ENCODE measurements at places on chromosomes 7 and 10.

GRCh38 chr10:122140941-122141623 lies 130.0 kb upstream of the BTBD16 start:
- no peak for DNase-seq

GRCh38 chr10:98331885-98332284 lies 63.9 kb upstream of the LOXL4 start:
- no peak for DNase-seq

DNA sequence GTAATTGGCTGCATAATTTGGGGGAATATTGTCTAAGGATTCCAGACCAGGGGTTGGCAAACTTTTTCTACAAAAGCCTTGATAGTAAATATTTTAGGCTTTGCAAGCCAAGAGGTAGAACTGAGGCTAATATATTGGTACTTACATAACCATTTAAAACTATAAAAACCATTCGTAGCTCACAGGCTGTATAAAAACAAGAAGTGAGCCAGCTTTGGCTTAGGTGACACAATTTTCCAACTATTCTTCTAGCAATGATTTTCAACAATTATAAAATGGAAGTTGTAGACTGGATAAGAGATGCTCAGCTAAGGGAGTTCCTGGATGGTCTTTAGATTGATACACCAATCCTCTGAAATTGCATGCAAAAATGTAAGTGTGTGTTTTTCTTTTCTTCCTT lies 1.4 kb downstream of the GPR141 start:
- DNase-seq: no peak

- no peak for DNase-seq
Measured at GRCh38 chr10:21889477-21890275, 113.9 kb downstream of the DNAJC1 start.

DNA sequence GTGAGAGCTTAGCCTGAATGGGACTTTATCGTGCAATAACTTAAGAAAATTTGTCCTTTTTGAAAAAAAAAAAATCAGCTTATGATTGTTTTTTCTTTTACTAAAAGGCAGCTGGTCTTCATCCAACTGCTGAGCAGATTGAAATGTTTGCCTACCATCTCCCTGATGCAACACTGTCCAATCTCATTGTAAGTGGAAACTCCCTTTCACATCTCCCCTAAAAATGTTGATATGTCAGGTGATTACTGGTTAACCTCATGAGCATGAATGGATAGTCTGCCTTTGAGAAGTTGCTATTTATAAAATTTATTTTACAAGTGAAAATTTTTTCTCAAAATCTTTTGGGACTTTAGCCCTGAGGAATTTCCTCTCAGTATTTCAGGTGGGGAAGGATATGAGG lies 17.8 kb upstream of the HKDC1 start:
- no peak for DNase-seq

DNA sequence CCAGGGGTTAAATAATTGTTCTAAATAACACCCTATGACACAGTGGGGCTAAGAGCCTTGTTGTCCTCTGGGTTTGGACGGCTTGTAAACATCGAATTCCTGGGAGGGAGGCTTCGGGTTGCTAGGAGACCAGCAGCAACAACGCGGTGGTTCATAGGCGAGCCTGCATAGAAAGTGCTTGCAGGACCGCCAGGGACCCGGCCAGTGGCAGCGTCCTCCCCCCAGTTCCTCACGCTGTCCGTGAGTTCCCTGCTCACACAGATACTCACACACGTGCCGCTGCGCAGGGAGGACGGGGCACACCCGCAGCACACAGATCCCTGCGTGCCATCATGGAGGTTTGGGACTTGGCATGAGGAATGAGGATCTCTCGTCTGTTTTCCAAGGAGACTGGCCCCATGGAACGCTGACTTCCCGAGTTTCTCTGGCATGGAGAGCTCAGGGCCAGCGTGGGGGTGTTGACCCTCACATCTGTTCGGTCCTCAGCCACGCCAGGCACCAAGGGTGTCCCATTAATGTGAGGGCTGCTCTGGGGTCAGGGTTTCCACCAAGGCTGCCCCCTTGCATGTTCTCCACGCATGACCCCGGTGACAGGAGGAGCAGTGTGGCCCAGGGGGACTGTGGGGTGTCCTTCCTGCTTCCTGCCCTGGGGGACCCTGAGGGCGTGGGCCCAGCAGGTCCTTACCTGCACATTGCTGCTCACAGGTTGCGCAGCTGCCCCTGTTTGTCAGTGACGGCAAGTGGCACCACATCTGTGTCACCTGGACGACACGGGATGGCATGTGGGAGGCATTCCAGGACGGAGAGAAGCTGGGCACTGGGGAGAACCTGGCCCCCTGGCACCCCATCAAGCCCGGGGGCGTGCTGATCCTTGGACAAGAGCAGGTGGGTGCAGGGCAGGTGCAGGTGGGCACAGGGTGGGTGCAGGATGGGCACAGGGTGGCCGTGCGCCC lies 9.7 kb downstream of the NPTX2 start:
- no peak for DNase-seq

GRCh38 chr7:66741-67140 lies 125.6 kb upstream of the FAM20C start:
- DNase-seq: no peak

DNA sequence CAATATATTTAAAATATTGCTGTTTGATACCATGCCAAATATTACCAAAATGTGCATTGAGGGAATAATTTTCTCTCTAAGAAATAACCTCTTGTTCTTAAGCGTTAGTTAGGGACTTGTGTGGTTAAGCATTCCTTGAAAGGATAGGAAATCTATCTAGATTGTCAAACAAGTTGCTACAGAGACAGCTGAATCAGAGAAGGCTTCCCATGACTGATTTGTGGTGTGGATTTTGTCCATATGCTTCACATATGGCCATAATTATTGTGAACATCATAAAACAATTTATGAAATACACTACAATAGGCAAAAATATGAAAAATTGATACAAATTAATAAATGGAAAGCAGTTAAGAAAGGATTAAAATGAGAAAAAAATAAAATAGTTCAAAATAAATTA lies 96.3 kb downstream of the GNAT3 start:
- no peak for DNase-seq

GRCh38 chr10:16945593-16945992 lies 128.4 kb upstream of the RSU1 start:
- DNase-seq: no peak

DNA sequence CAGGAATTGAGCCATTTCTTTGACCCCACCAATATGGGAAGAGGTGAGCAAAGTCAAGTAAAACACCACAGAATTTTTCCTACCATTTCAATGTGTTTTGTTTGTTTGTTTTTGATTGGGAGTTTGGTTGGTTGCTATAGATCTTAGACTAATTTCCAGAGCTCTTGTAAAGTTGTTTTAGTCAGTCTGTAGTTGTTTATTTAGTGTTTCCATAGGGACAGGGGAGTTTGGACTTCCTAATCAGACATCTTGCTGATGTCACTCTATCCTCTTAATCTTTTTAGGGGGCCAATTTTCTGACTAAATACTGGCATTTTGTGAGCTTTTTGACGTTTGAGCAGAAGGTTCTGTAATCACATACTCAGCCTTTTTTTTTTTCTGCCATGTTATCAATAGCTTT lies 266.9 kb downstream of the ABCA13 start:
- DNase-seq: no peak

DNA sequence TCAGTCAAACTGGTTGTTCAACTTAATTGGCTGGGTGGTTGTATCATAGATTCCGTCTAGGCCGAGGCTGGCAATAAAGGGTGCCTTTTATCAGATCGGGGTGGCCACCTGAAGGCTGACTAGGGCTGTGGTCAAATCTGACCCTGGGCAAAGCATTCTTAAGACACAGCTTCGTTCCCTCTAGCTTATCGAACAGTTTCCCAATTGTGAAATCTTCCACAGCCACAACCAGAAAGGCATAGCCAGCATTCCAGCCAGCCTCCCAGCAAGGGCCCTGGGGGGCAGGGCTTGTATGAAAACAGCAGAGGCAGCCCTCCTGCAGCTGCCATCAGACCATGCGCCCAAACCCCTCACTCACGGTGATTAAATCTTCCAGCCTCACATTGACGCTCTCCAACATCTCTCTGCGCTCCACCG lies 42.5 kb upstream of the TMEM213 start:
- DNase-seq: no peak

DNA sequence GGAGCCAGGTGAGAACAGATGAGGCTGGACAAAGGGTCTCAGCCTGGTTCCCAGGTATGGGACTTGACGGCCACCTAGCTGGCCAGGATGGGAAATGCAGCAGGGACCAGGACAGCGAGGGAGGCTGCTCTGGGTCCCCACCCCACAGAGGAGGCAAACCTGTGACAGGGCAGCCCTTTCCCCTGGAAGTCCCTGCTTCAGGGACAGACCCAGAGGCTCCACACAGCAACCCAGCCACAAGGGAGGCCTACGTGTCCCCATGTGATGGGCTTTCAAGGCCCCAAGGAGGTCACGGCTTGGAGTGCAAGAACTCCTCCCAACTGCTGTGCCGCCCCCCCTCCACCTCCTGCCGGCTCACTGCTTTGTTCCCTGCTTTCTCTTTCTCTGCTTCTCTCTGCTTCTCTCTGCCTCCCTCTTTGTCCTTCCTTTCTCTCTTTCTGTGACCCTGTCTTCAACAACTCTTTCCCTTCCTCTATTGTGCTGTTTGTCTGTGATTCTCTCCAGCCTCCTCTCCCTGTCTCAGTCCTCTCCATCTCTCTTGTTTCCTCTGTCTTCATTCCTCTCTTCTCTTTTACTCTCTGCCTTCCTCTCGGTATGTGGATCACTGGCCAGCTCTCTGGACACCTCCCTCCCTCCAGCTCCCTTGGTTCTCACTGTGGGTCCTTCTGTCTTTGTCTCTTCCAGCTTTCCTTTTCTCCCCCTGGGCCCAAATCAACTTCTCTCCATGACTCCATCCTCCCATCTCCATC lies 9.6 kb upstream of the EIF5AL1 start:
- DNase-seq: no peak

DNA sequence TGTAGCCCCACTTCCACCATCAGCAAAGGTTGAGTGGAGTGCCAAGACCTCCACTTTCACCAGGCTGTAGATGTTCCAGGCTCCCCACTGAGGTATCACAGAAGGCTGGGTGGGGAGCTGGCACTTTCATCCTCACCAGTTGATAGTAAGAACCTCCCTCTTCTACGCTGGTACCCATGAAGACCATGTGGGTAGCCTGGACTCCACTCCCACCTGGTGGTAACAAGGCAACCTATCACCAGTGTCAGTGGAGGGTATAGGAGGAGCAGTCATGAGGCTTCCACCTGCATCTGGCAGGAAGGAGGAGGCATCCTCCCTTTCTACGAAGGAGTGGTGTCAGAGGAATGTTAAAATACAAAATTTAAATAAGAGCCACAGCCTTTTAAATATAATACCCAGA lies 4.4 kb downstream of the SMIM30 start:
- DNase-seq: no peak

DNA sequence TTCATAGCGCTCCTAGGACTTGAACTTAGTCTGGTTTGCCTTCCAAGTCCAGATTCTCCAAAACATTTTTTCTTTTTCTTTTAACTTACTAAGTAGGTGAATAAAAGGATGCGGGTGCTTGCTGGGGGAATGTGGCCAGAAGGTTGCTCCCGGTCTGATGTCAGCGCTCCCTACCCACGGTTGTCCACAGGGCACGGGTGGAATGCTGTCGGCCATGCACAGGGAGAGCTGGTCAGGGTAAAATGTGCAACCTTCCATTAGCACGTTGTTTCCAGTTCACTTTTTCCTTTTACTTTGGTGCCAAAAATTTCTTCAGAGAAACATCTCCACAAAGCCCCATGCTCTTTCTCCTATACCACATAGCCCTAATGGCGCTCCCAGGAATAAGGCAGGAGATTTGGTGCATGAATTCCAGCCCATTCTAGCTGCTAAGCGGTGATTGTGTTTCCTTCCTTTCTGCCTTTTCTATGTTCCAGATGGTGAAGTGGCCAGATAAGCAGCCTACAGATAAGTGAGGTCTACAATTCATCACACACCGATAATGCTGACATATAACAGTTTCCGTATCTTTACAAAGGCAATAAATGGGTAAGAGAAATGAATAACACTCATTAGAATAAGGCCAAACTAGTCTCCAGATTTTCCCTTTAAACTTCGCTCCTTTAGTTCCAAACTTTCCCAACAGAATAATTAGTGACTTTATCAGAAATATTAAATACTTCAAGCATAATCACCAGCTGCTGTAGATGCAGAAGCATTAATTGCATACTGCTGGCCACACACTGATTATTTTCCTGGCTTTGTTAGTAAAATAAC lies 138.3 kb upstream of the FGFR2 start:
- no peak for DNase-seq

GRCh38 chr7:118492466-118492865 lies 268.0 kb downstream of the ANKRD7 start:
- DNase-seq: no peak

GRCh38 chr10:77943121-77943901 lies 16.8 kb upstream of the DLG5 start:
- no peak for DNase-seq

DNA sequence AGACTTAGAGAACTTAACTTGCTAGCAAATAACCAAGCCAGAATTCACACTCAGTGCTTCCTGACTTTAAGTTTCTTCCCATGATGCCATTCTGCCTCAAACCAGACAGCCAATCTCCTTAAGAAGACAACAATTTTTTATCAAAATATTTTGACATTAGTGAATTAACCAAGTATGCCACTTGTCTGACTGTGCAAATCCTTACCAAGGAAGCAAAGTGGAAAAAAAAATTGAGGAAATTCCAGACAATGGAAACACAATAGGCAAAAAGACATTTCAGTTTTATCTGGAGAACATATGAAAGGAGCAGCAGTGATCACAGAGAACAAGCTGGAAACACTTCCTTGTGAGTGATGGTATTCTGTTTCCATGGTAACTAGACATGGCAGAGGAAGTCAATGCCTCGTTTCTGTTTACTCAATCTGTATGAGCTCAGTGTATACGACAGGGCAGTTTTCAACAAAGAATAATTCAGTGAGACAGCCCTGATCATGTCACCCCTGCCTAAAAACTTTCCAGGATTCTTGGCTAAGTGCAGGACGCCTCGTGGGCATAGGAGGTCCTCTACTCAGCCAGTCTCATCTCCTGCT lies 114.2 kb downstream of the DYNC1I1 start:
- DNase-seq: peak; percentile 33

Data from globus pallidus (tissue), 1 donor.